ENCODE measurements at places on chromosomes 6 and 20.

DNA sequence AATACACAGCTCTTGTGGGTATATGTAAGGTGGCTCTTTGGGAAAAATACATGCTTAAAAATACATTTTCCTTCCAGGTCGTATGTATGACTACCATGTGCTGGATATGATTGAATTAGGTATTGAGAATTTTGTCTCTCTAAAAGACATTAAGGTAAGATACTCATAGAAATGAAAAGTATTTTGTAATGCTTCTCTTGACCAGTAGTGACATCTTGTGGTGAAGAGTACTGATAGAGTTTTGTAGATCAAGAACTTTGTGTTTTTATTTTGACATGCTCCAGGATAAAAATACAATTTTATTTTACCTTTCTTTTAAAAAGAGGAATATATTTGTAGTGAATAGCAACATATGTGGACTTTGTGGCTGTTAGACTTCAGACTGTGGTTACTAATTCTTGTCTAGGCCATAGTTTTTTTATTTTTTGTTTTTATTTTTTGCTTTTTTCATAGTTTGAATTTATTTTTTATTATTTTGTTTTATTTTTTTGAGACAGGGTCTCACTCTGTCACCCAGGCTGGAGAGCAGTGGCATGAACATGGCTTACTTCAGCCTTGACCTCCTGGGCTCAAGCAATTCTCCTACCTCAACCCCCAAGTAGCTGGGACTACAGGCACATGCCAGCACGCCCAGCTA lies 17.9 kb downstream of the RPF2 start:
- no peak for DNase-seq

GRCh38 chr20:2340136-2340535 lies 40.6 kb upstream of the TGM6 start:
- DNase-seq: no peak

DNA sequence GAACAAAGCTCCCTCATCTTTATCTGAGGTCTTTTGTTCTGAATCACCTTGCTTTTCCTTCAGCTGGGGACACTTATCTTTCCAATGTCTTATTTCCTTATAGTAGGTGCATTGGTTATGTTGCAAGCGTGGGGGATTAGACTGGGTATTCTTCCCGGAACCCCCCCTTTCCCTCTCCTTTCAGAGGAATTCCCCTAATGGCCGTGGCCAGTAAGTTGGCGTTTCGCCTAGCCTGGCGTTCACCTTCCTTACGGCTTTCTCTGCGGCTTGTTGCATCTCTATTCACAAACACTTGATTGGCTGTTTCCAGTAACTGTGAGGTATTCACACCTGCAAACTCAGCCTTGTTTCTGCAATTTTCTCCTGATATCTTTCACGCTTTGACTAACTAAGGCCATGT lies 32.8 kb upstream of the FABP7 start:
- DNase-seq: no peak

- no peak for DNase-seq
Measured at GRCh38 chr6:163373240-163373639, 41.3 kb upstream of the QKI start.

- no peak for DNase-seq
Measured at GRCh38 chr20:31863296-31864085, 6.8 kb downstream of the DUSP15 start.

All from activated CD8-positive, alpha-beta memory T cell treated with anti-CD3 and anti-CD28 coated beads for 4 hours (primary cell).